Activated naive CD8-positive, alpha-beta T cell treated with anti-CD3 and anti-CD28 coated beads, Interleukin-2, amount 10 ng/mL, durations not matched to agents 7 days and 5 days (primary cell): ENCODE measurements at places on chromosomes 12 and 14. TPM values are rescaled to one million over a fixed set of nuclear protein-coding genes. Genes with fewer than 3 reads are reported as not detected.

Gene FAM222A
- 1.1 TPM for total RNA-seq

GRCh38 chr12:78490861-78491260, 373.7 kb upstream of the SYT1 start:
- H3K36me3 ChIP-seq, result no peaks in the 10 kb centered on the region
- no peak overlapping the region for H3K27ac ChIP-seq
- H3K4me1 ChIP-seq, result no peaks in the 10 kb centered on the region
- H3K27me3 ChIP-seq, result no peaks in the 10 kb centered on the region
- H3K4me3 ChIP-seq, result no peak overlapping the region

GRCh38 chr14:90924621-90925340, 108.6 kb upstream of the TTC7B start:
- no peak overlapping the region for H3K27ac ChIP-seq
- no peaks in the 10 kb centered on the region for H3K27me3 ChIP-seq
- peaks cover 39% of the 10 kb centered on the region for H3K36me3 ChIP-seq
- H3K4me1 ChIP-seq, result peaks cover 2% of the 10 kb centered on the region
- no peak for DNase-seq
- no peak overlapping the region for H3K4me3 ChIP-seq

DNA sequence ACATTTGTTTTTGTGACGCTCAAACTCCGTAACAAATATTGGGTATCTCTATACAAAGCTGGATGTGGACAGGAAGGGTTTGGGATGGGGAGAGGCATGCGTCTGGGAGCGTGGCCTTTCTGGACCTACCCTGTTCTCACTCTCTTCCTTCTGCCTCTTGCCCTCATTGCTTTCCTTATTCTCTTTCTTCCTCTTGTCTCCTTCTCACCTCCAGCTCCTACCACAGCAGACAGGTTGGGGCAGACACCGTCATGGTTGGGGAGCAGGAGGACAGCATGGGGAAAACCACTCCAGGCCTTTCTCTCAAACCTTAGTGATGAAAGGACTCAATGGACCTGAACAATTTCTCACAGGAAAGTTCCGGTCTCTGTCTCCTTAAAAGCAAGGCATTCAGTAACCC, 465.3 kb downstream of the RAD51B start:
- H3K36me3 ChIP-seq, result peaks cover 2% of the 10 kb centered on the region
- H3K4me1 ChIP-seq, result peaks cover 46% of the 10 kb centered on the region
- peak overlapping the region; percentile 90 for H3K27ac ChIP-seq

Gene NOPCHAP1
- total RNA-seq, result 11.3 TPM

DNA sequence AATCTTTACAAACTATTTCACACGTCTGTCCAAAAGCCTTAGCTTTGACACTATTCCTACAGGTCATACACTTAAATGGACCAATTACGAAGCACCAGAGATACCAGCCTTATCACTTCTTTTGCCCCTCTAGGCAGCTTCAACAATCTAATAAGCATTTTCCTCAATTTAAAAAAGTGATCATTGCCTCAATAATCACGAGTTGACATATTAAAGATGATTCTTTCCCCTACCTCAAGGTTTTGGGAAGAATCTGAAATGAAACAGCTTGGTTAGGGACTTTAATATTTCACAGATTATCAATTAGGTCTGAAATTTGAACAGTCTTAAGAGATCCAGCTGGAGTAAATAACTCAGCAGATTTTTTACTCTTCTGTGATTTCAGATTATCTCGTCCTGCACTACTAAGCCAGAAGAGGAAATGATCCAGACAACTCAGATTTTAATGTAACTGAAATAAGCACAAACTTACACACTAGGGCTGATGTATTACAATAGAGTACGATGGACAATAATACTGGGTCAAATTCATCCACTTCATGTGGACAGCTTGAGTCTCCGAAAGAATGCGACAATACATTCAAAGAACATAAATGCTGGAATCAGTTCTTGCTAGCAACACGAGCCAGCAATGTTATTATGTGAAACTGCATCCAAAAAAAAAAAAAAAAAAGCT, 15.9 kb downstream of the UBE2N start:
- no peak for DNase-seq
- no peak overlapping the region for H3K4me3 ChIP-seq
- H3K27ac ChIP-seq, result no peak overlapping the region
- peaks cover 54% of the 10 kb centered on the region for H3K4me1 ChIP-seq
- peaks cover 9% of the 10 kb centered on the region for H3K36me3 ChIP-seq
- H3K27me3 ChIP-seq, result no peaks in the 10 kb centered on the region

Gene STON2
- not detected for total RNA-seq
